ENCODE measurements at places on chromosomes 2 and 18.

DNA sequence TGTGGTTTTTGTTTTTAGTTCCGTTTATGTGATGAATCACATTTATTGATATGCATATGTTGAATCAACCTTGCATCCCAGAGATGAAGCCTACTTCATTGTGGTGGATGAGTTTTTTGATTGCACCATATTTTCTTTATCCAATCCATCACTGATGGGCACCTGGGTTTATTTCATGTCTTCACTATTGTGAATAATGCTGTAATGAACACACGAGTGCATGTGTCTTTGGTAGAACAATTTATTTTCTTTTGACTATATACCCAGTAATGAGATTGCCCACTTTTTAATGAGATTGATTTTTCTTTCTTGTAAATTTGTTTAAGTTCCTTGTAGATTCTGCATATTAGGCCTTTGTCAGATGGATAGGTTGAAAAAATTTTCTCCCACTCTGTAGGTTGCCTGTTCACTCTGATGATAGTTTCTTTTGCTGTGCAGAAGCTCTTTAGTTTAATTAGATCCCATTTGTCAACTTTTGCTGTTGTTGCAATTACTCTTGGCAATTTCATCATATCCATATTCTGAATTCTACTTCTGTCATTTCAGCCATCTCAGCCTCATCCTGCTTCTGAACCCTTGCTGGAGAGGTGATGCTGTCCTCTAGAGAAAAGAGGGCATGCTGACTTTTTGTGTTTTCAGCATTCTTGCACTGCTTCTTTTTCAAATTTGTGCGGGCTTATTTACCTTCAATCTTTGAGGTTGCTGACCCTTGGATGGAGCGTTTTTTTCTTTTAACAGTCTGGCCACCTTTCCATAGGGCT, 96.2 kb upstream of the CTAGE1 start:
- DNase-seq: no peak

- DNase-seq: no peak
Observed at GRCh38 chr18:25915907-25916306, 174.5 kb downstream of the SS18 start.

- no peak for DNase-seq
Observed at GRCh38 chr2:229869226-229869625, 52.6 kb downstream of the TRIP12 start.

GRCh38 chr2:241454837-241455485, 53.4 kb downstream of the STK25 start:
- no peak for DNase-seq

DNA sequence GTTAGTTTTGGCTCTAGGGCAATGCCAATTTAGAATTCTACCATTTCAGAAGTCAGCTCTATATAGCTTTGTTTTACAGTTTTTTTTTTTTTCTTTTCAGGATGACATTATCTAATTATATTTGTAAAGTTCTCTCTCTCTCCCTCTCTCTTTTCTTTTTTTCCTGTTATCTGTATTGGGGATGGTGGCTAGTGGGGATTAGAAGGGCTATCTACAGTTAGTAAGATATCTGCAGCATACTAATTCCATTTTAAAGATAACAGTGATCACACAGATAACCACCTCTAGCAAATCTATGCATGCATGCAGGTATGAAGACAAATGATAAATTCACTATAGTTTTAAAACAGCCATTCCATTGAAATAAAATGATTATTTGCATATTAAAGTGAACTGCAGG, 438.9 kb downstream of the ERBB4 start:
- DNase-seq: no peak

GRCh38 chr2:207255565-207256470, 90.1 kb upstream of the KLF7 start:
- DNase-seq: no peak

- DNase-seq: no peak
Observed at GRCh38 chr18:46265196-46266156, 161.3 kb downstream of the HAUS1 start.

- no peak for DNase-seq
Observed at GRCh38 chr18:45503990-45504389, 111.3 kb upstream of the SLC14A2 start.

GRCh38 chr2:7513834-7514233, 596.6 kb downstream of the RNF144A start:
- DNase-seq: no peak

DNA sequence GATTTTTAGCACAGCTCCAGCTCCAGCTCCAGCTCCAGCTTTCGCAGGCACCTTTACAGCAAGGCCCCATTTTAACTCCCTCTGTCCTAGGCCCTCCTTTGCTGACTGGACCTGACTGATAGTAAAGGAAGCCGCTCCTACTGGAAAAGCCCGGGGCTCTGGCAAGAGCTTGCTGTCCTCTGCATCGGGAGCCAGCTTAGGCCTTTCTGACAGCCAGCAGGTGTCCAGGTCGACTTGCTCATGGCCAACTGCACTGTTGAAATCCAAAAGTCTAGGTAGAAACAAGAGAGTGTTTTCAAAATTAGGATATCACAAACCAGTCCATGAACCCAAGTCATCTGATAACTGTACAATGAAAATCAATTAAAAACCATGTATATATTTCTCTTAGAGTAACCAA, 161.1 kb downstream of the LAMA1 start:
- no peak for DNase-seq

GRCh38 chr18:74346206-74346605, 30.6 kb downstream of the C18orf63 start:
- DNase-seq: no peak

GRCh38 chr2:66576561-66577320, 141.8 kb downstream of the MEIS1 start:
- no peak for DNase-seq

DNA sequence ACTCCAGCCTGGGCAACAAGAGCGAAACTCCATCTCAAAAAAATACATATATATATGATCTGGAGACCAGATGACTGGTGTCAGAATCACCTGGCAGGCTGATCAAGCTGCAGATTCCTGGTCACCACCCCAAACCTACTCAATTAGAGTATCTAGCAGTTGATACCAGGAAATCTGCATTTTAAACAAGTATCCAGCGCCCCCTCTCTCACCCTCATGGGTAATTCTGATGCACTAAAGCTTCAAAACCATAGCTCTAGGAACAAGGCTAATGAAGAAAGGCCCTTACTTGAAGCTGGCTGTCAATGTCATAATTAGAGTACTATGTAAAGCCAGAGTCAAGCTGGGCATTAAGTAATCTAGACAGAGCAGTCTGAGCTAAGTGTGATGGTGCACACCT, 25.0 kb upstream of the PCBP1 start:
- no peak for DNase-seq

DNA sequence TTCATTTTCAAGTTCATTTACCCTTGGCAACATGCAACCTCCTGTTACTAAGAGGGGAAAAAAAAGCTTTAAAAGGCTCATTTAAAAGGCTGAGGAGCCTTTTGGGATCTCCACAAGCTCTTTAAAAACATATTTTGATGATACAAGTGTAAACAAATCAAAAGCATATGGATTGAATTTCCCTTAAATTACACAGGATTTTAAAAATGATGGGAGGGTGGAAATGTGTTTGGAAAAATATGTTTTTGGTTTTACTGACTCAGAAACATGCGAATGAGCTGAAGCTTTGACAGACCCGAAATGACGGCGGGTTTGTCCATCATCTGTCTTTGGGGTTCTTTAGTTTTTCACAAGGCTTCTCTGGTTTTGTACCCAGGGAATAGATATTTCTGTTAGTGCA, 180.6 kb upstream of the CCDC68 start:
- DNase-seq: no peak

DNA sequence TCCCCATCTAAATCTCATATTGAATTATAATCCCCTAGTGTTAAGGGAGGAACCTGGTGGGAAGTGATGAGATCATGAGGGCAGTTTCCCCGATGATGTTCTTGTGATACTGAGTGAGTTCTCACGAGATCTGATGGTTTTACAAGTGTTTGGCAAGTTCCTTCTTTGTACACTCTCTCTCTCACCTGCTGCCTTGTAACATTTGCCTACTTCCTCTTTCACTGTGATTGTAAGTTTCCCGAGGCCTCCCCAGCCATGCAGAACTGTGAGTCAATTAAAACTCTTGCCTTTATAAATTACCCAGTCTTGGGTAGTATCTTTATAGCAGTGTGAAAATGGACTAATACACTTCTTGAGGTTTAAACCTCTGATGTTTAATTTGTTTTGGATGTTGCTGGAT, 177.5 kb downstream of the CD8B2 start:
- no peak for DNase-seq

- no peak for DNase-seq
Observed at GRCh38 chr2:165969227-165969626, 15.7 kb upstream of the TTC21B start.

DNA sequence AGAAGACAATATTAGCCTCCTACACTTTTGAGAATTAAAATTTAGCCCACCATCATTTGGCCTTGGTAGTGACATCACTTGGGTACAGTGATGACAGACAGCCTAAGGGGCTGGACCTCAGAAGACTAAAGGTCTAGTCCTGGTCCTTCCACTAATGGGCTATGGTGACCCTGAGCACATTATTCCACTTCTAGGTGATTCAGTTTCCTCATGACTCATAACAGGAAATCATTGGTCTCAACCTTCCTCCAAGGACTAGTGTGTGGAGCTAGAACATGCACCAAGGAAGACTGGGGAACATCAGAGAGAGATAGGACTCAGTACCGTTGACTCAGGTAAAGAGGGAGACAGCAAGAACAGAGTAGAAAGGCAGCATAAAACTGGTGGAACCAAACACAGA, 64.0 kb downstream of the TFCP2L1 start:
- no peak for DNase-seq

- no peak for DNase-seq
Observed at GRCh38 chr2:15640261-15640711, 48.6 kb downstream of the DDX1 start.

- no peak for DNase-seq
Observed at GRCh38 chr2:70121627-70122372, 34.5 kb downstream of the PCBP1 start.

- no peak for DNase-seq
Observed at GRCh38 chr18:58866773-58867150, 2.1 kb downstream of the ZNF532 start.

DNA sequence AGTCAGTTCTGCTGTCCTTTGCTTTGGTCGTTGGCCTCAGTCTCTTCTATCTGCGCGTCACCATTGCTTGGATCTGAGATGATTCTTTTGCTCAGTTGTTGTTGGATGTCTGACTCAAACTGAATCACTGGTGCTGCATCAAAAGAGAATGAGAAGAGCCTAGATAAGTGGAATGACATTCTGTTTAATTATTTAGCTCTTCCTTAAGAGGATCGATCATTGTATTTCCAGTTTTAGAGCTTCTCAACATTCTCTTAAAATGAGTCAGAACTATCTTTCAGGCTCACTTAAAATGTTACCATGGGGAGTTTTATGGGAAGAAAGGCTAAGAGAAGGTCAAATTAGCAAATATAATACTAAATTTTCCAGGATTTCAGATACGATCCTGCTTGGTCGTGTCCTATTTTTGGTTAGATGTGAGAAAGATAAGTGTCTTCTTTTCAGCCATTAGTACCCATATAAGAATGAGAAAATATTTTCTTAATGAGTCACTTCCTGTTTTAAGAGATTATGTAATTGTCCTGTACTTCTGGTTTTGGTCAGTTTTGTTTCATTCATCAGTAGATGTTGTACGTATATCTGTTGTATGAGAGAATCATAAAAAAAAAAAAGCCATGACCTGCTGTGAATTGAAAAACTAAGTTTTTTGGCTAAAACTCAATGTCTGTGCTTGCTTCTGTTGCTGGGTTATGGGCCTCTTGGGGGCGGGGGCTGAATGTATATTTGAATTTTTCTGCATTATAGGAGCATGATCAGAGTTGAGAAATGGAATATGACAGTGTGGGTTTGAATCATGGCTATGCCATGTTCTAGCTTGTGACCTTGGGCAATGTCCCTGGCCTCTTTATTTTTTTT, 31.6 kb upstream of the CASP10 start:
- no peak for DNase-seq

GRCh38 chr2:656676-657075, 20.5 kb downstream of the TMEM18 start:
- DNase-seq: no peak

DNA sequence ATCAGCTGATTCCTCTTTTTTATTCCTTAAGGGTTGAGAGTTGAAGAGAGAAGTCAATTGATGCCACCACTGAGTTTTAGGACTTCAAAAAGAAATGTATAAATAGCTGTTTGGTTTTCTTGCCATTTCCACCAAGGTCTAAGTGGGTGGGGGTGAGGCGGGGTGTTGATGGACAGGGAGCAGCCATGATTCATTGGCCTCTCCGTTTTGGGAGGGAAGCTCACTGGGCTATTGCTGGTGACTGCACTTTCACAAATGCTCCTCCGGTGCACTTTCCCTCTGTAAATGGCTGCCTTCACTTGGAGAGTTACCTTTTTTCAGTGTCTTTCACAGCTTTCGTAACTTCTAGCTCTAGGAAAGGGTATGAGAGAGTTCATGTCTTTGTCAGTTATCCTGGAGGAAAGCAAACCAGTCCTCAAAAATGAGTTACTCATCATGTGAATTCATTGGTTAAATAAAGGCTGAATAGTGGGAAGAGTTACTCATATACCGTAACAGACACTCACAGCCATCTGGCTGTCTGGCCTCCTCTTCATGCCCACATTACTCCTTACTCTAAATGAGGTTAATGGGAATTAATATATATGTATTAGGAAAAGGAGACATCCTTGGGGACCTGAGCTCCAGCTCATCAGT, 17.4 kb upstream of the CTAGE1 start:
- DNase-seq: no peak

DNA sequence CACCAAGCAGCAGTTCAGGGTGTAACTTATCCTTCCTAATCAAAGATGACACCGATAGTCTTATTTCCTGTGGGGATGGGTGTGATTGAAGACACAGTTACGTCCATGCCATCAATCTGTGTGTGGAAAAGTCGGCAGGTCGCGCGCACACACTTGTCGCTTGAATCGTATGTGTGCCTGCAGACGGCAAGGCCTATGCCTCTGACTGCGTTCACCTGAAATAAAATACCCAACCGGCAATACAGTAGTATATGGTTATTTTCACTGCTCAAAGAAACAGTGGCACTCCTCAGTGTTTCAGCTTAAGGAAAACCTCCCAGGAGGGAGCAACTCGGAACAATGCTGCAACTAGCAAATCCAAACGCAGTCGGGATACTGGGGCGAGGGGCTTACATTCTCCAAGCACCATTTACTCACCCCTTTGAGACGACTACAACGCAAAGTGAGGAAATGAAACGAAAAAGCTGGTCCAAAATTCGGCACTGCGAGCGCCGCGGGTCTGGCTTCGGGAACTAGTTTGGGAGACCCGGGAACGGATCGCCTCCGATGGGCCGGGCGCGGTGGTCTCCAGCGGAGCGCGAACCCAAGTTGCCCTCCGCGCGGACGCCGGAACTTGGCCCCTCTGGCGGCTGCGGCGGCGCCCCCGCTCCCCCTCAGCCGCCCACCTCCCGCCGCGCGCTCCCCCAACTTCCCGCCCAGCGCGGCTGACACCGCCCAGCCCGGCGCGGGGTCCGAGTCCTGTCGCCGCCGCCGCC, 675 bp downstream of the PRKD3 start:
- peak; percentile 59 for DNase-seq

- no peak for DNase-seq
Observed at GRCh38 chr2:24077535-24077877, 1.4 kb upstream of the SF3B6 start.

GRCh38 chr2:23926290-23926749, 603 bp downstream of the ATAD2B start:
- DNase-seq: no peak

- DNase-seq: no peak
Observed at GRCh38 chr2:44778671-44779476, 162.6 kb upstream of the SIX3 start.
